ENCODE measurements at places on chromosomes 6 and 20. TPM values are rescaled to one million over a fixed set of nuclear protein-coding genes. Genes with fewer than 3 reads are reported as not detected.
A peak's percentile ranks its signal among the peaks of the same experiment; 100 is the strongest.

RBCK1 gene
- 104 TPM for total RNA-seq

- DNase-seq, result peak; percentile 57
- no peaks in the 10 kb centered on the region for H3K27me3 ChIP-seq
- no peaks in the 10 kb centered on the region for H3K4me1 ChIP-seq
- no peak overlapping the region for H3K27ac ChIP-seq
Observed at GRCh38 chr6:83215131-83216047, 22.2 kb downstream of the RWDD2A start.

GRCh38 chr6:43494766-43495165 is 15.4 kb downstream of the LRRC73 start:
- H3K36me3 ChIP-seq, result peaks cover 13% of the 10 kb centered on the region
- H3K27me3 ChIP-seq, result no peaks in the 10 kb centered on the region
- H3K27ac ChIP-seq, result no peak overlapping the region
- H3K4me3 ChIP-seq, result no peak overlapping the region

KDM1B gene
- 12.1 TPM for total RNA-seq

DNA sequence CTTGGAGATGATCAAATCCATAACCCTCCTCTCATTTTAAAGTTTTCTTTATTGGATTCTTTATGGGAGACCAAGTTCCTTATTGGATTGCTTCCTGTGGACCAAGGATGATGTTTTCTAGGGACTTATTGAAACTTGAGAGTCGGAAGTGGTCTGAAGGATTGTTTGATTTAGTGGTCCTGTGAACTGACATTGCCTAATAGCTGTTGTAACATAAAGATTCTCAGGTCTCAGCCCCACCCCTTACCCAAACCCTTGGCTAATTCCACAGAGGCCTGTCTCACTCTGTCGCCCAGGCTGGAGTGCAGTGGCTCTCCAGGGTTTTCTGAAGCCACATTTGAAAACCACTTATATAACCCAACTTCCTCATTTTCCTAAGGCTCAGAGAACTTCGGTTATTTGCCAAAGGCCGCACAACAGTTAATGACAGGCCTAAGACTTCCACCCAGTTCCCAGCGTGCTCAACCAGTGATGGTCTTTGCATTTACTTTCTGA is 77.0 kb downstream of the ATXN1 start:
- H3K4me1 ChIP-seq, result peaks cover 13% of the 10 kb centered on the region
- DNase-seq, result no peak
- H3K4me3 ChIP-seq, result no peak overlapping the region
- H3K27ac ChIP-seq, result peak overlapping the region; percentile 2

TSBP1 gene
- total RNA-seq, result not detected

DNA sequence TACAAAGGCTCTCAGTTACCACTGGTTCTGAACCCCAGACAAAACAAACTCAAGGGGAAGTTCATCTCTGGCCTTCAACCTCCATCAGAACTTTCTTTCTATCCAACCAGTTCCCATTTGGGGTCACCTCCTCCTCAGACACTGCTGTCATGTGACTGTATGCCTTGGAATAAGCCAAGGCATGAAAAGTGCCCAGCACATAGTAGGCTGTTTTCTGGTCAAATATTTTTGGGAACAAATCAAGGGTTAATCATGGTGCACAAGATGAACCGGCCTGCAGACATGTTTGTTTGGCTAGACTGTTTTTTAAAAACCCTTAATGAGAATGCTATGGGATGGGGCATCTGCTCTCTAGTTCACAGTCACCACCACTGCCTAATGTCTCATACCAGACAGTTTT is 48.9 kb upstream of the MRPS10 start:
- H3K36me3 ChIP-seq, result no peaks in the 10 kb centered on the region
- no peaks in the 10 kb centered on the region for H3K27me3 ChIP-seq
- H3K4me3 ChIP-seq, result no peak overlapping the region
- H3K27ac ChIP-seq, result no peak overlapping the region
- DNase-seq, result no peak
- H3K4me1 ChIP-seq, result no peaks in the 10 kb centered on the region

DNA sequence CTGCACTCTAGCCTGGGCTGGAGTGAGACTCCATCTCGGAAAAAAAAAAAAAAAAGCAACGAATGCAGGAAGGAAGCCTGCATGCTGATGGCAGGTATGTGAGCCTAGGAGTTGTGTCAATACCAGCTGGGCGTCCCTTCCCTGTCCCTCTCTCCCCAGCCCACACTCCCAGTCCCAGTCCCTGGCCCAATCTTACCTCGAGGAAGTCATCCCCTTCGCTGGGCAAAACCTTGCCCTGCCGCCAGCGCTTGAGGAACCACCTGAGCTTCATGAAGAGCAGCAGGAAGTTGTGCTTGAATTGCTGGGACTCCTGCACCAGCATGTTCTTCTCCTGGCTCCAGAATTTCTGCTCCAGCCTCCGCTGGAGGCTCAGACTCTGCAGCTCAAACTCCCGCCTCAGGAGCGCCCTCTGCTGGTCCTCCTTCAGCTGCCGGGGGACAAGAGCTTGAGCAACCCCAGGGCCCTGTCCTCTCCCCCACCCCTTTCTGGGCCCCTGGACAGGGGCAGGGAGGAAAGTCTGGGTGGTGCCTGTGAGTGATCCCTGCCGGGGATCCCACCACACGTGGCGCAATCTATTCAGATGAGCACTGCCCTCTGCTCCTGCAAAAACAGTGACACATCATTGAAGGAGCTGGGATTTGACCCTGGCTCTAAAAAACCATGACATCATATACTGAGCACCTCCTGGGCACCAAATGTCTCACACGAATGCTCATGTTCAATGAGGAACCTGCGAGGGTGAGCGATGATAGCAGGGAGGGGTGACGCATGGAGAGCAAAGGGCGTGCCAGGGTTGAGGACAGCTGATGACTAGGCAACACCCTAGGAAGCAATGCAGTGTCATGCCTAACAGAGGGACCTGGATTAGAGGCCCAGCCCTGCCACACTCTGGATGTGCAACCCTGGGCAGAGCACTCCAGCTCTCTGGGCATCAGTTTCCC is 35.0 kb upstream of the DSN1 start:
- peak; percentile 70 for DNase-seq
- no peak overlapping the region for H3K27ac ChIP-seq
- H3K4me3 ChIP-seq, result no peak overlapping the region
- H3K27me3 ChIP-seq, result no peaks in the 10 kb centered on the region
- no peaks in the 10 kb centered on the region for H3K36me3 ChIP-seq

DNA sequence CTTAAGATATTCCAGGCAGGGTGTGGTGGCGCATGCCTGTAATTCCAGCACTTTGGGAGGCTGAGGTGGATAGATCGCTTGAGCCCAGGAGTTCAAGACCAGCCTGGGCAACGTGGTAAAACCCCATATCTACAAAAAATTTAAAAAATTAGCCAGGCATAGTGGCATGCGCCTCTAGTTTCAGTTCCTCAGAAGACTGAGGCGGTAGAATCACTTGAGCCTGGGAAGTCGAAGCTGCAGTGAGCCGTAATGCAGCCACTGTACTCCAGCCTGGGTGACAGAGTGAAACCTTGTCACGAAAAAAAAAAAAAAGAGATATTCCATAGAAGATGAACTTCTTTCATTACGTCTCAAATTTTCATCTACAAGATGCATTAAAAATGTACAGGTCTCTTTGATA is 46.7 kb upstream of the ISM1 start:
- no peaks in the 10 kb centered on the region for H3K36me3 ChIP-seq
- no peak for DNase-seq
- no peaks in the 10 kb centered on the region for H3K4me1 ChIP-seq
- no peaks in the 10 kb centered on the region for H3K27me3 ChIP-seq
- no peak overlapping the region for H3K27ac ChIP-seq

SIRPA gene
- total RNA-seq, result 33.1 TPM

DNA sequence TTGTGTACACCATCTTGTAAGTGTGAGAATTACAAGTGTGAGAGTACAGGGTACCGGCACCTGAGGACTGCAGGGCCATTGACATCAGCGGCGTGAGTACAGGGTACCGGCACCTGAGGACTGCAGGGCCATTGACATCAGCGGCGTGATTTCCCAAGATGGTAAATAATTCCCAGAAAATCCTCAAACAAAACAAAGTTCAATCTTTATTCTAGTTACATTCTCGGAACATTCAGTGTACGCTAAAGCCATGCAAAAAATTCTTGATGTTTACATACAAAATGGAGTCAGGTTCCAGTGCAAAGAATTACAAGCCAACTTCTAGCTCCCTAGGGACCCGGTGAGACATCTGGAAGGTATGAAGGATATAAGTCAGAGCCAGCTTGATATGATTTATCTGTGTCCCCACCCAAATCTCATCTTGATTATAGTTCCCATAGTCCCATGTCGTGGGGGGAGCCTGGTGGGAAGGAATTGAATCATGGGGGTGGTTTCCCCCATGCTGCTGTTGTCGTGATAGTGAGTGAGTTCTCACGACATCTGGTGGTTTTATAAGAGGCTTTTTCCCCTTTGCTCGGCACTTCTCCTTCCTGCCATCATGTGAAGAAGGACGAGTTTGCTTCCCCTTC is 172.7 kb downstream of the TTLL2 start:
- H3K27me3 ChIP-seq, result no peaks in the 10 kb centered on the region
- peak overlapping the region; percentile 91 for H3K27ac ChIP-seq
- H3K36me3 ChIP-seq, result no peaks in the 10 kb centered on the region
- peaks cover 66% of the 10 kb centered on the region for H3K4me1 ChIP-seq
- H3K4me3 ChIP-seq, result peak overlapping the region; percentile 40
- DNase-seq, result peak; percentile 86

Measured in right lobe of liver (tissue), 6 donors.